ENCODE measurements at places on chromosomes 16 and 17. TPM values are rescaled to one million over a fixed set of nuclear protein-coding genes. Genes with fewer than 3 reads are reported as not detected.

DNA sequence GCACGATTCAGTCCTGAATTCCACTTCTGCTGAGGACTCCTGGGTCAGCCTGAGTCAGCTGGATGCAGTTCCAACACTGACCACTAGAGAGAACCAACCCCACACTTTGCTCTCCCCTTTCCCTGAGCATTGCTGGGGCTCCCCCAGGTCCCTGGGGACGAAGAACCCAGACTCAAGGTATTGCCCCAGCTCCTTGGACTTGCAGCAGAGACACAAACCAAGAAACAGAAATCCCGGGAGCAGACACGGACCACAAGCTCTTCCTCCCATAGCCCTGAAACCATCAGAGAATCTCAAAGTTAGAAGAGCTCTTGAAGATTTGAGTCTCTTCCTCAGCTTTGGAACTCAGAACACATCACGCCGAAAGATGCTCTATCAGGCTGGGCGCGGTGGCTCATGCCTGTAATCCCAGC, 678 bp upstream of the GH1 start:
- peak; percentile 11 for DNase-seq
- peaks cover 9% of the 10 kb centered on the region for H3K27me3 ChIP-seq
- H3K36me3 ChIP-seq, result no peaks in the 10 kb centered on the region
- no peak overlapping the region for H3K4me3 ChIP-seq

- peaks cover 8% of the 10 kb centered on the region for H3K27me3 ChIP-seq
- no peaks in the 10 kb centered on the region for H3K36me3 ChIP-seq
- DNase-seq, result no peak
- peaks cover 2% of the 10 kb centered on the region for H3K4me1 ChIP-seq
- no peak overlapping the region for H3K27ac ChIP-seq
Observed at GRCh38 chr16:1100084-1100800, 4.2 kb upstream of the C1QTNF8 start.

DNA sequence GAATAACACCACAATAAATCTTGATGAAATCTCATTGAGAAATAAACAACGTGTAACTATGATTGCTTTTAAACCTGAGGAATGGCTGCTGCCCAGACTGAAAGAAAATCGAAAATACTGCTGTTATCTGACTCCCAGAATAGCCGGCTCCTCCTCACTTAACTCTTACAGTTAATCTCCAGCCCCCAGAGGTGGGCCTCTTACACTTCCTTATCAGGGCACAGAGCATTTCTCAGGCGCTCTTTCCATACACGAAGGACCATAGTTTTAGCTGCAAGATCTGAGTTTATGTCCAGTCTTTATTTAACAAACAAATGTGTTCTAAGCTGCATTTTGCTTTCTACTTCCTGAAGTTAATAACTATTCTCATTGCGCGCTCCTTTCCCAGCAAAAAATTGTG, 206.9 kb downstream of the MAP2K4 start:
- H3K27me3 ChIP-seq, result no peaks in the 10 kb centered on the region
- no peak for DNase-seq
- H3K4me1 ChIP-seq, result no peaks in the 10 kb centered on the region
- H3K36me3 ChIP-seq, result no peaks in the 10 kb centered on the region

GRCh38 chr17:17032131-17032692, 10.0 kb upstream of the MPRIP start:
- H3K4me1 ChIP-seq, result peaks cover 55% of the 10 kb centered on the region
- peak; percentile 95 for DNase-seq
- no peaks in the 10 kb centered on the region for H3K27me3 ChIP-seq
- H3K27ac ChIP-seq, result peak overlapping the region; percentile 54
- H3K36me3 ChIP-seq, result no peaks in the 10 kb centered on the region

SLC38A8 gene
- total RNA-seq, result not detected
